ENCODE measurements at places on chromosomes 4 and X.

DNA sequence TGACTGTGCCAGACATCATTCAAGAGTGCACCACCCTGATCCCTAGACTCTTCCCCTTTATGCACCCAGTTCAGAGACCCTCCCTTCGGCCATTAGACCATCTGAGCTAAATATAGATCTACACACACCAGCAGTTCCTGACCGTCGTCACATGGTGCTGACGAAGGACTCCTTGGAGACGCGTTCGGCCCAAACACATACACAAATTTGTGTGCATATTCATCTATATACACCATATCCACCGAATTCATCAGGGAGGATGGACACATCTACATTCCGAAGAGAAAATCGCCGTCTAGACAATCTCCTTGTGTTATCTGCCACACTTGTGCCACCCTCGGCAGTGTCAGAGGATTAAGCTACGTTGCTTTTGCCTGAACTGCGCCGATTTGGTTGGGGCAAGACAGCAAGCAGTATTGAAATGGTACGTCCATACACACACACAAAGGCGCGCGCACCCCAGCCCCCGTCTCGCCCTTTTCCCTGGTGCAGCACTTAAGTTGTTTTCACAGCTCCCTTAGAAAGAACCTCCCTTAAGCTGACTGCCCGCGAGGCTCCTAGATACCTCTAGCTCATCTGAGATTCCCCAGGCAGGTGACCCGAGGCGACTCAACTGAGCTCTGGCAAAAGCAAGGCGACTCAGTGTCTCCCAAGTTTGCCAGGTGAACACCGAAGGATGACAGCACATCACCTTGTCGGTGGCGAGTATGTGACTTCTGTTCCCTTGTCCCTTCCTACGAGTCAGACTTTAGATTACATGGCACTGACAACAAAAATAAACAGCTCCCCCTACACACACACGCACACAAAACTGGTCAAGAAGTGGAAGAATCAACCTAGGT lies 1.0 kb downstream of the RASGEF1B start:
- DNase-seq: peak; percentile 51

DNA sequence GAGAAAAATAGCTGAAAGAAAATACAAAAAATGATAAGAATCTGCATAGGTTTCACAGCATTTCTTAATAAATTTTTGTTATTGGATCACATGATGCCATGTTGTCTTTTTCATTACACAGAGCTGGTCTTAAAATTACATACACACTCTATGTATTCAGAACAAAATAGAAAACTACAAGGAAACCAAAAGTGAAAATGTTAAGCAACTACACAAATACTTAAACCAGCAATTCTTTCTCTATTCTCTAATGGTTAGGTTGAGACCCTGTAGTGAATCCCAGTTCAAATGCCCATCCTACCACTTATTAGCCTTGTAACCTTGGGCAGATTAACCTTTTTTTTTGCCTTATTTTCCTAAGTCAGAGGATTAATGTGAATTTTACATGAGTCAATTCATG lies 2311.2 kb downstream of the PCDH7 start:
- no peak for DNase-seq

GRCh38 chr4:74920704-74921103 lies 12.2 kb upstream of the PARM1 start:
- no peak for DNase-seq

DNA sequence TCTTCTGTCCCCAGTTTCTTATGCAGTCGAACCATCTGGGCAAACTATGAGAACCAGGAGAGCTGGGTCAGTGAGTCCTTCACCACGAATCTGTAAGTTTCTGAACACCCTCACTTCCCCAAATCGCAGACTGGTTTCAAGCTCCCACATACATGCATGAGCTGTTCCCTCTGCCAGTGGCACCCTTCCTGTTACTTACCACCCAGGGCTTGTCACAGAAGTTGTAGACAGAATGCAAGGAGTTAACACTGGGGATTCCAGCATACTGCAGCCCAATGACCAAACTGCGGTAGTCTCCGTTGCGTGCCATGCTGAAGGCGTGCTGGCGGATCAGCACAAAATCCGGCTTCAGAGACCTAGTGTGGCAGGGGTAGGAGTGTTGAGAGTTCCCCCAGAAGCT lies 14.6 kb downstream of the SYN1 start:
- DNase-seq: no peak

GRCh38 chrX:13120017-13120416 lies 75.6 kb upstream of the FAM9C start:
- no peak for DNase-seq

GRCh38 chr4:101126059-101126458 lies 221.3 kb downstream of the PPP3CA start:
- no peak for DNase-seq

- DNase-seq: peak; percentile 45
Measured at GRCh38 chrX:71107762-71108360, 1.3 kb upstream of the CXorf65 start.

- no peak for DNase-seq
Measured at GRCh38 chrX:153769865-153770600, 6.0 kb downstream of the PLXNB3 start.

GRCh38 chr4:88866862-88867550 lies 169.4 kb upstream of the NAP1L5 start:
- no peak for DNase-seq

- DNase-seq: no peak
Measured at GRCh38 chr4:156053174-156053573, 99.5 kb upstream of the CTSO start.

GRCh38 chr4:8370106-8370787 lies 70.3 kb downstream of the ACOX3 start:
- no peak for DNase-seq

- peak; percentile 53 for DNase-seq
Measured at GRCh38 chrX:130108647-130109428, 1.5 kb downstream of the ELF4 start.

- DNase-seq: no peak
Measured at GRCh38 chr4:4377732-4378460, 9.0 kb upstream of the NSG1 start.

DNA sequence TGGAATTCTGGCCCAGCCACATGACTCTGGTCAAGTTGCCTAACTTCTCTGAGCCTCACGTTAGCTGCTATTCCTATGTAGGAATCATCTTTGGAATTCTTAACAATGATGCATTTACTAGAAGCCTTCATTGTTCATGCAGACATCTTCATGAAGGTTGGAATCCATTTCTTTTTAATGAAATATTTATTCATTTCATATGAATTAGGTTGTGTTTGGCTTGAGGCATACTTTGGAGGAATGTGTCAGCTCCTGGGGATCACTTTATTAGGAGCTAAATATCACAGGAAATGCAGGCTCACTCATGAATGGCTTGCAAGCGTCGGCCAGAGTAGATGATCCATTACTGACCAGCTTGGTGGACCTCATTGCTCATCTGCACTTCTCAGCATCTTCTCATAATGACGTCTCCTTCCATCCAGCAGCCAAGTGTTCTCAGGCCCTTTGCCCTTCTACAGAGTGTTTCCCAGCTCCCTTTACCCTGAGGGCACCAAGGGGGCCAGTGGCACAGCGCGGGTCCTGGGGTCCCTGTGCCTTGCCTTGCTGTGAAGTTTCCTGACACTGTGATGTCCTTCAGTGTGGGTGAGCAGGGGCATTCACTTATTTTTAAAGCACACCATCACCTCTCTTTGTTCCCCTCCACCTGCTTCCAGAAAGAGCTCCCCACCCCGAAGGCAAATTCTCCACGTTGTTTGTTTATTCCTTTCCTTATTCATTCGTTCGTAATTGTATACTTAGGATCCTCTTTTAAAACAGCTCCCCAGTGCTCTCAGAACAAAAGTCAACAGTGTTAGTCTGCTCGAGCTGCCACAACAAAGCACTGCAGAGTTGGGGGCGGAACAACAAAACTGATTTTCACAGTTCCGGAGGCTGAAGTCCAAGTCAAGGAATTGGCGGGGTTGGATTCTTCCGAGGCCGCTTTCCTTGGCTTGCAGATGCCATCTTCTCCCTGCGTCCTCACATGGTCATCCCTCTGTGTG lies 106.8 kb downstream of the STK32B start:
- no peak for DNase-seq

DNA sequence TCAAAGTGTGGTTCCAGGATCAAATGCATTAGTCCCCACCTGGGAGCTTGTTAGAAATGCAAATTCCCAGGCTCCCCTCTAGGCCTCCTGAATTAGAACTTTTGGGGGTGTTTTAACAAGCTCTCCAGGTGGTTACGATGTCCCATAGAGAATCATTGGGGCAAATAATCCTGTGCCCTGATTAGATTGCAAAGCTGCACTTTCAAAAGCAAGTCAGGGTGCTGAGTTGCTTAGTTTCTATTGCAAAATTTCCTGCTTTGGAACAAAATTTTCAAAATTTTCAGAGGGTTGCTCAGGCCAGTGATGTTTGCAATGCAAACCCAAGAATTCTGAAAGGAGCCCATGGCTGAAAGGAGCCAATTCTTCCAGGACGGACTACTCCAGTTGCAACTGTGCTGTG lies 71.0 kb downstream of the MGST2 start:
- DNase-seq: no peak

DNA sequence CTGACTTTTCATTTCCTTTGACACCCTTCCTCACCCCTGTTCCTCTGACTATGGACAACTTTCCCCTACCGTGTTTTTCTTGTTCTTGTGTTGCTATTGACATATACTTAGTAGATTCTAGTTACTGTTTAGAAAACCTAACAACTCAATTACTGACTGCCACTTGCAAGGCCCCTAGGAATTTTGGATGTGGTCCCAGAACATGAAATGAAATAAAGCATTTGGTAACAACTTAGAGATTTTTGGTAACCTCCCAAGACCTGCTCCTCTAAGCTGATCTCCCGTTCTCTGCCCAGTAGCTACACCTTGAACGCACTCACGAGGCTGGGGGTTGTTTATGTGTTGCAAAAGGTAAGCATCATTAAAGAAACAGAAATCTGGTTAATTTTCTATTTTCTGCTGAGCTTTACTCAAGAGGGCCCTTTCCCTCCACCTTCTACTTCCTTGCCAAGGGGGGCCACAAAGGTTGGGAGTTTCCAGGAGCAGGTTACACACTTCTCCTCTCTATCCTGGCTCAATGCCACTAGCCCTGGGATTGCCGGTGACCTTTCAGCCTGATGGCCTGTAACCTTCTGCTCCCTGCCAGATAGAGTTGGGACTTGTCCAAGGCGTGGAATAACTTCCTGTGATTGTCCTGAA lies 20.5 kb downstream of the GAB3 start:
- no peak for DNase-seq

DNA sequence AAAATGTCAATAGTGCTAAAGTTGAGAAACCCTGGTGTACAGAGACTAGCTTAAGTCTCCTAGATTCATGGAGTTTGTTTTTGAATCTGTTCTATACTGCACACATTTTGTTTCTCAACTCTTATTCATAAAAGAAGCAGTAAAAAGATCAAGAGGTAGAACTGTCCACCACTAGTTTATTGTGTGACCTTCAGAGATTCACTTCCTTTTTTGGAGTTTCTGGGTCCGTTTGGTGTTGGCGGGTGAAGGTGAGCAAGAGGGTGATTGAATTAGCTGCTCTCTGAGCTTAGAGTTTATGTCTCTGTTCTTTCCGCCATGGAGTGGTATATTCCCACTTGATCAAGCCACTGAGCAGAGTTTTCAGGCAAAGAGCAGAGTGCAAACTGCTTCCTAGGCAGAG lies 21.4 kb upstream of the PLAC1 start:
- DNase-seq: no peak

- DNase-seq: no peak
Measured at GRCh38 chr4:150394046-150394445, 187.9 kb upstream of the MAB21L2 start.

GRCh38 chrX:41352329-41352838 lies 18.4 kb downstream of the DDX3X start:
- DNase-seq: no peak

GRCh38 chrX:136126371-136126770 lies 21.0 kb upstream of the FHL1 start:
- no peak for DNase-seq

DNA sequence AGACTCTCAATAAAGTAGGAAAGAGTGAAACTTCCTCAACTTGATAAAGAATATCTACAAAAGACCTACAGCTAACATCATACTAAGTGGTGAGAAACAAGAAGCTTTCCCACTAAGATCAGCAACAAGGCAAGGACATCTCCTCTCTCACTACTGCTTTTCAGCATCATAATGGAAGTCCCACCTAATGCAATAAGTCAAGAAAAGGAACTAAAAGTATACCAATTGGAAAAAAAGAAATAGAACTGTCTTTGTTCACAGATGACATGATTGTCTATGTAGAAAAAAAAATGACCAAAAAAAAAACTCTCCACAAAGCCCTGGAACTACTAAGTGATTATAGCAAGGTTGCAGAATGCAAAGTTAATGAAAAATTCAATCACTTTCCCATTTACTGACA lies 25.1 kb upstream of the SH3RF1 start:
- DNase-seq: no peak

- no peak for DNase-seq
Measured at GRCh38 chr4:106565727-106566126, 197.1 kb upstream of the GIMD1 start.

DNA sequence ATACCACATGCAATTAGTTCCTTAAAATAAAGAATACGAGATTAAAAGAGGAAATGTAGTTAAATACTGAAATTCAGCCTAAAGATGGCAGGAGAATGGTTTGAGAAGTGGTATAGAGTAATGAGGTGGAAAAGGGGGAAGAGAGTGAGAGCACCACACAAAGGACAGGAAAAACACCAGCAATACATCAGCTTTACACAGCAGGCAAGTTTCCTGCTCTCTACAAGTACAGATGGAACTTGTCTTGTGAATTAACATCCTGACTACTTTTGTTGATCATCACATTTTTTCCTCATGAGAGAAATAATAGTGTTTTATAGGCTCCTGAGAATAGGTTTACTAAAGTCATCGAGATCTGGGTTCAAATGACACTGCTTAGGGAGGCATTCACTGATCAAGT lies 2.9 kb upstream of the UNC5C start:
- DNase-seq: no peak

- DNase-seq: no peak
Measured at GRCh38 chrX:39318506-39319343, 517.5 kb downstream of the MID1IP1 start.

- no peak for DNase-seq
Measured at GRCh38 chrX:104195489-104196084, 29.3 kb downstream of the FAM199X start.

- DNase-seq: no peak
Measured at GRCh38 chr4:54541426-54542118, 116.2 kb upstream of the KIT start.

- no peak for DNase-seq
Measured at GRCh38 chr4:107570952-107571351, 149.1 kb downstream of the PAPSS1 start.

GRCh38 chrX:120090208-120090607 lies 12.7 kb upstream of the RHOXF2B start:
- DNase-seq: no peak

DNA sequence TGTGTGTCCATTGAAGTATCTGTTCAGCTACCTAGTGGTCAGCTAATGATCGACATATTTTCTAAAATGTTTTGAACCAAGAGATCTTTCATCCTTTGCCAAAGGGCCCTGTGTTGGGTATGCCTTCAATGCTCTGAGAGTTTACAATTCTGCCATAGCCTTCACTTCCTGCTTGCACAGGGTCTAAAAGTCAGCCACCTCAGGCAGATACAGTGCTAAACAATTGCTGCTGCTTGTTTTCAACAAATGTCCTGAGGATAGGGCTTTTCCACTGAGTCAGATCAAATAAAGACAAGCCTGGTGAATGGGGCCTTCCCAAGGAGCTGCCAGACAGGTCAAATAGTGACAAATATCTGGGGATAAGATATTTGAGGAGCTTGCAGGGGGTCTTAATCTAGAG lies 16.7 kb downstream of the AMMECR1 start:
- no peak for DNase-seq

GRCh38 chr4:98828801-98829200 lies 100.1 kb downstream of the EIF4E start:
- peak; percentile 25 for DNase-seq

All from stimulated activated CD4-positive, alpha-beta T cell treated with anti-CD3 and anti-CD28 coated beads, Interleukin-2, amount 100 ng/mL, for 24 hours (primary cell).